NCI-H1417 treated with DMSO at 0.1 percent for 48 hours (cell line): ENCODE measurements at places on chromosomes 2 and 18.

DNA sequence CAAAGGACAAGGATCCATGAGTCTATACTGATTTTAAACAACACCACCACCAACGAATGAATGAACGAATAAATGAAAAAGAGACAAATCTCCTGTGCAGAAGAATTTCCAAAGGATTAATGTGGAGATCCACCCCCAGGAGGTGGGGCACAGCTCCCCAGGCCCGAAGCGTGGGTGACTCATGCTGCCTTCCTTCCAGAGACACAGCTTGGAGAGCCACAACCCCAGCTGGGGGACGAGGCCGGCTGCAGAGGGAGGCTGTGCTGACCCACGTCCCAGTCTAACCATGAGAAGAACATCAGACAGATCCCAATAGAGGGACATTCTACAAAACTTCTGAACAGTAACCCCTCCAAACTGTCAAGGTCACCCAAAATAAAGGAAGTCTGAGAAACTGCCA, 557.3 kb upstream of the SALL3 start:
- DNase-seq = no peak

- no peak for DNase-seq
Observed at GRCh38 chr2:188870289-188870688, 103.9 kb upstream of the COL3A1 start.

DNA sequence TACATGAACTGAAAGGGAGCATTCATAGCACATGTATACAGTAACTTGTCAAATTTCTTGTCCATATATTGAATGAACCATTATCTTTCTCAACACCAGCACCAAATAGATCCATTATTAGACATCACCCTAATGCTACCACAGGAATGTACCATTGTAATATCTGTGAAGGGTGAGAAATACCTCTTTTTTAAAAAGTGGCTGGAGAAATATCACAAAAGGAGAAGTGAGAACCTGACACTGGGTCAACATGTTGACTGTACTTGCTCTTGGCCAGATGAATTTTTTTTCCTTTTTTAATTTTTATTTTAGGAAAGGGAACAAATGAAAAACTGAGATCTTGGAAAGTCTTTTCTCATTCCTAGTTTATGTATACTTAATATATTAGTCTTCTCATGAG, 63.5 kb downstream of the CAVIN2 start:
- DNase-seq = no peak

- no peak for DNase-seq
Observed at GRCh38 chr2:77713412-77713811, 191.2 kb upstream of the LRRTM4 start.

DNA sequence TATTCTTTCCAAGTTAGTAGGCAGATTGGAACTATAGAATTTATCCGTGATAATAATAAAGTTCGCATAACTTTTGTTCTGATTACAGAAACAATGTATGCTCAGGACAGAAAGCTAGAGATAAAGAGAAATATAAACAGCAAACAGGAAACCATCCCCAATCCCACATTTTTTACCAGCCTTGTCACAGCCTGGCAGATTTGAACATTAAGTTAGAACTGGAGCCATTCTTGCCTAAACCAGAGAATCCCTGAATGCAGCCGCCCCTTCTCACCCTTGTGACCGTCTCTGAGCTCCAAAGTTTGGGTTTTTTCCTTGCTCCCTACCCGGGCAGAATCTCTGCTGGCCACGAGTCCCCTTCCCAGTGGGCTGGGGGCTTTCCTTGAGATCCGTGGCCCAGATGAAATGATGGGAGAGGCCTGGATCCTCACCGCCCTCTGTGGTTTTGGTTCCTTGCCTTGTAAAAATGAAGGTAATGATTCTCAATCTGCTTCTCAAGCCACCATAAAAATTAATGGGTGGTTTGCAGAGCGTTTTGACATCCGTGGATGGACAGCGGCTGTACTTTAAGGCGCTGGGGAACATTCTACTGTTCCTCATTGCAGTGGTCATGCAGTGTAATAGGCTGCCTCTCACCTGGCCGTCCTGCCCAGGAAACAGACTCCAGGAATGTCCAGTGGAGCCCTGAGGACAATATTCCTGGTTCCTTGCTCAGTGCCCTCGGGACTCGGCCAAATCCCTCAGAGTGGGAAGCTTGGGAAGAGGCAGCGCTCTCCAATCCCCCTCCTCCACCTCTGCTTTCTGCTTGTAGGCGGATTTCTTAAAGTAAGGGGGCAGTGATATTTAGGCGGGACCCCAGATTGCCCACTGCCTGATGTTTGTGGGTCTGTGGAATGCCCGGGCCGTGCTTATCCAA, 1.6 kb downstream of the SH3BP4 start:
- no peak for DNase-seq

- peak; percentile 16 for DNase-seq
Observed at GRCh38 chr18:70781860-70782453, 493.1 kb downstream of the SOCS6 start.

GRCh38 chr2:128726911-128727310, 408.2 kb upstream of the HS6ST1 start:
- DNase-seq = no peak

DNA sequence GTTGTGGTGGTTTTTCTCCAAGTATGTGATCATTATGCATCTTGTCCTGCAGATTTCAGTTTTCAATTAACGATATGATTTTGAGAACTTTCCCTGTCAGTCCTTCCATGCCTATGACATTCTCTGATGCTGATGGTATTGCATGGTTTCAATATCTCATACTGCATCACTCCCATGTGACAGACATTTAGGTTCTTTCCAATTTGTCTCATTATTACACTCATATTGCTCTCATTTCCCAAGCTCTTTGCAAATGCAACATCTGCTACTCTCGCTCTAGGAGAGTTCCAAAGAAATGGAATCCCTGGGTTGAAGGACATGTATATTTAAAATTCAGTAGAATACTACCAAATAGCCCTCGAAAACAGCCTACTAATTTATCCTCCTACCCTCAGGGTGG, 125.5 kb downstream of the MARCHF4 start:
- DNase-seq = no peak

DNA sequence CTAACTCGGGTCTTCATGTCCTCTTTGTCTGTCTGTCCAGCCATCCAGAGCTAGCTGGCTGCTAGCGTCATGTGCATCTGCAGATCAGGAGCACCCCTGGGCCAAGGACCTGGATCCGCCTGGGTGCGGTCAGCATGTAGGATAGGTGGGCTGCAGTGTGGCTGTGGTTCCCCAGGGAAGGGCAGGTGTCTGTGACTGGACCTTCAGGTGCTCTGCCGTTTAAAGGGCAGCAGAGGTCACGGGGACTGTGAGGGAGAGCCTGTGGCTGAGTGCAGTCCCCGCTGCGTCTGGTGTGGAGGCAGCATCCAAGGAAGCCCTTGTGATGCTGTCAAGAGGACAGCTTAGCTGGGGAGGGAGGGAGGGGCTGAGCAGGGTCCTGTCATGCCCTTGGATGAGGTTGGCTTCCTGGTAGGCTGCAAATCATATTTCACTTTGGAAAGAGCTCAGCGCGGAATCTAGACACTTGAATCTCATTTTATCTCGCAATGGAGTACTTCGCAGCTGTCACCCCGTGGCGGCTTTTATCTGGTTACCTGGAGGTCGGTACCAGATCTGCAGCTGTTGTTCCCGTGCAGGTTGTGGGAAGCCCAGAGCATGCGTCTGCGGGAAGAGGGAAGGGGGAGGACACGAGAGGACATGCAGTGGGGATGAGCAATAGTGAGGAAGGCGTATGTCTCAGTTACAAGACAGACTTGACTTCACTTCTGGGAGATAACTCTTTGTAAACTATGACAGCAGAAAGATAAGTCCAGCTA, 5.9 kb upstream of the RALB start:
- DNase-seq = peak; percentile 41

- DNase-seq = no peak
Observed at GRCh38 chr18:59915606-59916005, 15.8 kb downstream of the PMAIP1 start.

- DNase-seq = no peak
Observed at GRCh38 chr2:217876253-217876570, 126.6 kb downstream of the TNS1 start.

DNA sequence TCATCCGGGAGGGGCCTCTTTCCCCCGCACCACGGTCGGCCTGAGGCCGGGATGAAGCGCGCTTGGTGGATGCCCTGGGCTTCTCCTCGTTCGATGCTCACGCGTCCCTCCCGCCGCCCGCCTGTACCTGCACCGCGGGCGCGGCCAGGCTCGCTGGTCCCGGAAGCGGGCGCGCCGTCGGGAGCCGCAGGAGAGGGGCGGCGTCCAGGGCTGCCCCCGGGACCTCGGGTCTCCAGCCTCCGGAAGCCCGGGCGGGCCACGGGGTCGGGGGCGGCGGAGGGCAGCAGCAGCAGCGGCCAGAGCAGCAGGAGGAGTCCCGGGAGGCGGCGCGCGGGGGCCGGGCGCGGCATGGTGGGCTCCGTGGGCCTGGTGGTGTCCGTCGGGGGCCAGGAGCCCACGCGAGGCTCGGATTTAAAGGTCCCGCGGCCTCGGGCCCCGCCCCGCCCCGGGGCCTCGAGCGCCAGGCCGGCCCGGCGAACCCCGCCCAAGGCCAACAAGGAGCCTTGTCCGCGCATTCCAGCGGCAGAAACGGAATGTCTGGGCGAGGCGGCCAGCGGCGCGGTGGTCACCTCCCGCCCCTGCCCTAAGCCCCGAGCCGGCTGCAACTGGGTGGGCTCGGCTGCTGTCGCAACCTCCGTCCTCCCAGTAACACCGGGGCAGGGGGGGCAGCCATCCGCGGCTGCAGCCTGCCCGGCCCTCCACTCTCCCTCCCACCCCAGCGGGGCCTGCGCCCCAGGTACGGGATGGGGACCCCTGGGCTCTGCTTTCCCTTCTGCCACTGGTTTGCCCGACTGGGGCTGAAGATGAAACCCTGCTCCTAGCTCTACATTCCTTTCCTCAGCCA, at the start of gene MATN3:
MATN3 (minus strand) TSS at position 387 of the 844 bp plus-strand sequence; CDS start at position 350, 37 bp downstream.
- no peak for DNase-seq

GRCh38 chr2:160791884-160792283, 298.3 kb upstream of the RBMS1 start:
- DNase-seq = no peak

GRCh38 chr2:233400961-233401360, 46.7 kb downstream of the DGKD start:
- DNase-seq = no peak

DNA sequence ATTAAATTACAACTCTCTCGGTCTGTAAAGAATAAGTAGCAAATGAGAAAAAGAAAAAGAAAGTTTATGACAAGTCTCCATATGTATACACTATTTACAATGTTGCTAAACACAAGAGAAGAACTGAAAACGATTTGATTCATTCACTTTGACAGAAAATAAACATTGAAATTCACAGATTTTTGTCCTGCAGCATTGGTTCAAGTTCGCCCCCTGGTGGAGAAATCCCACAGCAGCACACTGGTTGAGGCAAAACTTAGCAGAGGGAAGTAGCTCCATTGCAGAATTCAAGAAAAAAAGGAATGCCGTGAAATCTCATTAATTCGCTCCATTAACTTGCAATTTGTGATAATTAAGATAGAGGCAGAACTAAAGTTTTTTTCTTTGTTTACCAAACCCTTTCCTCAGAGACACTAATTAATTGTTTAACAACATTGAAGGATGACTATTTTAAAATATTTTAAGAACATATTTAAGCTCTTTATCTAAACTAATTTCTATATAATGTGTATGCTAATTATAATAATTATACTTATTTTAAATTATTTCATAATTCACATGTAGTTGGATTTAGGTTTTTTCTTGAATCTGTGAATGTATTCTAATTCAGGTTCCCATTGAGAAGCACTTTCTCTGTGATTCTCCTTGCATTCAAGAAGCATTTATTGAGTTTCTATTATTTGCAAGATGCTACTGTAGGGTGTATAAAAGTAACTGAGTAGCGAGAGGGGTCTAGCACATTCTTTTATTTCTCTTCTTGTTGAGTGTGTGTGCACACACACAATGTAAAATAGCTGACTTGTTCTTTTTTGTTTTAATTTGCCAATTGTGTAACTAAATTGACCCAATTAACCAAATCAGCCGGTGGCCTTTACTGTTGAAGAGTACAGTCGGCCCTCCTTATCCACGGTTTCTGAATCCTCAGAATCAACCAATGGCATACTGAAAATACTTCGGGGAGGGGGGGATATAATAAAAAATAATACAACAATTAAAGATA, 74.1 kb downstream of the COL4A3 start:
- no peak for DNase-seq

DNA sequence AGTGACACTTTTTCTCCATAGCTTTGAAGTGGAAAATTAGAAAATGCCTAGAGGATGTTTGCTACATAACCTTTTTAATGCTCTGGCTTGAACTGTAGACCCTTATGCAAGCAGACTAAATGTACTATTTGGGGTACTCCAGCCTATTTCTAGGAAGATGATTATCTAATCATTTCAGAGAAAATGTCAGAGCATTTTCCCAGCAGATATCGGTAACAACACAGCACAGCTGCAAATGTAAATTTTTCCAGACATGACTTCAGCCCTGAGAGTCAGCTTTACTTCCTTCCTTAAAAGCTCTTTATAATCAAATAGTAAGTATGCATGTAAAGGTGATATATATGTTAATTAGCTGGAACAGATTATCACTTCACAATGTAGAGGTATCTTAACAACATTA, 1647.1 kb downstream of the SUCLG1 start:
- DNase-seq = no peak

DNA sequence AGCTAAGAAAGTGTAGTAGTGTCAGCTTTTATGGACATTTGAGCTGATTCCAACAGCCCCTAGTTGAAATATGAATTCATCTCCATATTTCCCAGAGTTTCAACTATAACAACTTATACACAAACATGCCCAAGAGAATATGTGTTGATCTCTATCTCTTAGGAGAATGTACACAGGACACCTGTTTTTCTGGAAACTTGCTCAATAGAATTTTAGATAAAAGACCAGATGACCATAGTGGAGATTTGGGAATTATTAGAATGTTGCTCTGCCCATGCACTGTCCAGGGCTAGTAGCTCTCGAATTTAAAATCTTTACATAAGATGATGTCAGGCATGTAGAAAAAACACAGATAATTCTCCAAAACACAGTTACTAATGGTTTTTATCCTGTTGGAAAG, 162.3 kb upstream of the VRK2 start:
- DNase-seq = no peak

- no peak for DNase-seq
Observed at GRCh38 chr18:35861367-35862118, 110.9 kb upstream of the RMP24 start.

DNA sequence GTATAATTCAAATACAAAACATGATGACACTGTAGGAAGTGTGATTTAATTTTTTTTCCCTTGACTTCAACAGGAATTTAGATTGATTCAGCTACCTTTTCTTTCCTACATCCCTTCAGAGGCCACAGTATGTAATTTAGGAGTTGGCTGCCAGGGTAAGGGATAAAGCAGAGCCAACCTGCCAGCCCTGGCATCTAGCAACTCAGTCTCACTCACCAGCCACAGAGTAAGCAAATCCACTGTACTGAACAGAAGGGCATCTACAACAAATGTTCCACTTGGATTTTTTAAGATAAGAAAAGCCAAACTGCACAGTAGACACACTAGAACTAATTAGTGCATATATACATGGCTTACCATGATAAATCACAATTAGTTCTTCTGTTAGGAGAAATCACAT, 54.3 kb upstream of the PEX13 start:
- DNase-seq = no peak

DNA sequence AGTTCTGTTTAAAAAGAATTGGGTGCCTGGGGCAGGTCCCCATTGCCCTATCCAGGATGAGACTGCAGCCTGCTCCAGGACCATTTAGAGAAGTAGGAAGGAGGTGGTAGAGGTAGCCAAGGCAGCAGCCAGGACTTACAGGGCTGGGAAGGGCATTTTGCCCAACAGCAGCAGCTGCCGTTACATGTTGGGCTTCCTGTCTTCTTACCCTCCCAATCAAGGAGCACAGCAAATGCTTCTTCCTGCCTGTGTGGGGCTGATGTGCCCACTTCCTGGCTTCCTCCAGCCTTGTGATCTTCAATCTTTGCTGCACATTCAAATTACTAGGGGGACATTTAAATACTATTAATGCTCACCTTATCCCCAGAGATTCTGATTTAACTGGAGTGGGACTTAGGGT, 112.0 kb downstream of the QPCT start:
- DNase-seq = no peak
